Stimulated activated CD8-positive, alpha-beta memory T cell treated with anti-CD3 and anti-CD28 coated beads, Interleukin-2, amount 100 ng/mL, for 1 hour (primary cell): ENCODE measurements at places on chromosomes 7 and 10.

DNA sequence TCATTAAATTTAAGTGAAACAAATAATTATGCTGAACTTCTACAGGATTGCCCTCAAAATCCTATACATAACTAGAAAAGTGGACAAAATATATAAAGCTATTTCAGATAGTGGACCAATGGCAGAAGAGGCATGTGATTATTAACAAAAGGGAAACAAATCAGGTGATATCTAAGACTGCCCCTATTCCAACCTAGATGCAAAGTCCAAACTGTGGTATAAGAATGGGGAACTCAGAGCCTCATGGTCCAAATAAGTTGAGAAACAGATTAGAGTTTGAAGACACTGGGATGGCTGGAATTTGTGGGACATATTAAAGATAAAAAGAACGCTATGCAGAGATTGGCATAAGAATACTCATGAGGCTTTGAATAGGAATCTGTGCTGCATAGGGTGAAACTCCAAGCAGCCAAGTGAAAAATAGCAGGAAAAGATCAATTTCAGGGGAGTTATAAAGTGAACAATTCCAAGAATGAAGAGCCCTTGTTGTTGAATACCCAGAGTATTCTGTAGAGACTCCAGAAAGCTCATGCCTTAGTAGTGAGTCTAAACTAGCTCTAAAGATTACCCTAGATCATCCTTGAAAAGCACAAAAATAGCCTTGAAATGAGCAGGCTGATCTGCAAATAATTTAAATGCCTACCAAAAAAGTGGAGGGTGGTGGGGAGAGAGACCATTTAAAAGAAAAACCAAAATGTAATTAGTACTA, 152.4 kb downstream of the IMMP2L start:
- no peak for DNase-seq

DNA sequence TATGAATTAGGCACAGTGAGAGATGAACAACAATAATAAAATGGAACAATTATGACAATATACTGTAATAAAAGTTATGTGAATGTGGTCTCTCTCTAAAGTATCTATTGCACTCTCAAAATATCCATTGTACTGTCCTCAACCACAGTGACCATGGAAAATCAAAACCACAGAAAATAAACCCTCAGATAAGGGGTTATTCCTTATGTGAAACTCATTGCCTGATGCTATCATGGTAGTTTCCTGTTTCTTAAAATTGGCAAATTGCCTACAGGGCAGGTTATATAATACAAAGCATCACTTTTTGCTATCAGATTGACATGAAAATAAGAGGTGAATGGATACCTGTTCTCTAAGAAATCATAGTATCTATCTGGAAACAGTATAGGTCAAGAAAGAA, 3.8 kb downstream of the MCM10 start:
- no peak for DNase-seq

DNA sequence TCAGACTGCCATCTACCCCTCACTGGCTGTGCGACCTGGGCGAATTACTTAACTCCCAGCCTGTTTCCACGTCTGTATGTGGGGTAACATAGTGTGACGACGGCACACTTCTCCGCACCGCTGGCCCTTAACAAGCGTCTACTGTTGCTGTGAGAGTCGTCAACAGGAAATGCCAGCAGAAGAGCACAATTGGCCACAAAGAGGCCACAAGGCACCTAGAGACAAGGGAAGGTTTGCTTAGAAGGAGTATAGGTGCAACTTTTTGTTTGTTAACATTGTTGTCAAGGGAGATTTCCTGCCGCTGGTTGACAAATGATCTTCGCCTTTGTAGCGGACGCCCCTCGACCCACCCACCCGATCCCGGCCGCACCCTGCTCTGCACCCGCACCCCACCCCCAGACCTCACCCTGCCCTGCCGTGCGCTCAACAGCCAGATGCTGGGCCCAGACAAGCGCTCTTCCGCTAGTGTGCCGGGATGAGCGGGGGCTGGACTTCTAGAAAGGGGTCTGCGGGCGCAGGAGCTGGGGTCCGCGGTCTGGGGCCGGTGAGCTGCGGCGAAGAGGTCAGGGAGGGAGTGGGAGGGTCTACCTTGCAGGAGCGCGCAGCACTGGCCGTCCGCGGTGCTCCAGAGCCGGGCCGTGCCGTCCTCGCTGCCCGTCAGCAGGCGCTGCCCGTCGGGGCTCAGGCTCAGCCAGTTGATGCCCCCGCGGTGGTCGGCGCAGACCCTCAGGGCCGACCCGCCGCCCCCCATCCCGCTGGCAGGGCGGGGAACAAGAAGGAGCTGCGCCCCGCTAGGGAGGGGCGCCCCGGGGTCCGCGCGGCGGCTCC, 785 bp downstream of the WDR86 start:
- DNase-seq: peak; percentile 41

GRCh38 chr7:44415510-44415909, 74.9 kb downstream of the NUDCD3 start:
- no peak for DNase-seq

DNA sequence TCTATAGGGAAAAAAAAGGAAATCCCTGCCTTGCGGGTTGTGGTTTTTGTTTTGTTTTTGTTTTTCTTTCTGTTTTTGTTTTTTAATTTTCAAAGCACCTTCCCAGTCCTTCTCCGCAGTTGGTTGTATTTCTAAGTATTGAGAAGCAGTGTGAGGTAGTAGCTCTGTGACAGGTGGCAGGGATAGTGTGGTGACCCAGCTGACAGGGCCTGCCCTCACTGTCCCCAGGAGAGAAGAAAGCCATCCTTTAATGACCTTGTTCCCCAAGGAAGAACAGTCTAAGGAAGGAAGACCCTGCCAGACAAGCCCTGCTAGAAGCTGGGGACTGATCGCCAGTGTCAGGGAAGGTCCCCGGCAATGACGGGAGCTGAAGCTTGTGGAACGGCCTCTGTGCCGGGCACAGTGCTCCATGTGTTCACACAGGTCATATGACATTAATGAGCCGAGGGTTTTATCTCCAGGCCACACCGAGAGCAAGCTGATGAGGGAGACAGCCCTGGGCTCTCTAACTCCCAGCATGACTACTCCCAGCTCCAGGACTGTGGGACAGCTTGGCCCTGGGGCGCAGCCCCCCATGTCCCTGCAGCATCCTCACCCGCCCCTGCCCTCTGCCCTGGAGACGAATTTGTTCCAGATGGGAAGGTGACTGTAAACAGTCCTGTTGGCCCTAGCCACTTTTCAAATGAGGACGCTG, 69.0 kb upstream of the LRRC18 start:
- DNase-seq: no peak

GRCh38 chr7:96174812-96175211, 147.1 kb downstream of the SLC25A13 start:
- no peak for DNase-seq

DNA sequence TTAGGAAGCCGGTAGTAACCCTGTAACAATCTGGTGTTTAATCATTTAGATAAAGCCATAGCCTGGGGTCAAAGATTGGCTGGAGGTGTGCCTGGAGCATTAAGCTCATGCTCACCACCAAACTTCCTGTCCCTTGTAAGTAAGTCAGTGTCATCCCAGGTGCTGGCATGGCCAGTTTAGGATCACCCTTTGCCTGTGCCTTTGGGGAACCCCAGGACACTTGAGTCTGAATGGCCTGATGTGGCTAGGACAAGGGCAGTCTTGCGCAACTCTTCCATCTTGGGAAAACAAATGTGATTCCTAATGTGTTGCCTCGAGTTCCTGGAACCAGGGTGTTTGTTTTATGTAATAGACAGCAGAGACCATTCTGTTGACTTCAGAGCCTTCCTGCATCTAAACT, 154.8 kb downstream of the GRK5 start:
- no peak for DNase-seq

GRCh38 chr10:84511106-84511505, 182.7 kb downstream of the CCSER2 start:
- no peak for DNase-seq

GRCh38 chr7:126792521-126792920, 460.2 kb downstream of the GRM8 start:
- DNase-seq: no peak

DNA sequence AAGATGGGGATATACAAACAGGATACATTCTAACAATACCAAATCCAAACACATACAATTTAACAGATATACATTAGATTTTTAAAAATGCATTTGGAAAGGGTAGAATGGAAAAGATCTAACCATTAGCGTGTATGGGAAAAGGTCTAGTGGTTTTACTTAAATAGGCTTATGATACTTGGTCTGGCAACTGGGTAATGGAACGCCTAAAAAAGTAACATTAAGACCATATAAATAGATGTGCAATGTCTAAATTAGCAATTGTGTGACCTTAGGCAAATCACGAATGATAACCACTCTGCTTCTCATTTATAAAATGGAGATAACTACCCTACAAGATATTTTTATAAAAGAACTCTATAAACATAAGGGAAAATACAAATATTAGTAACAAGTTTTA, 135.2 kb downstream of the CNOT4 start:
- no peak for DNase-seq

DNA sequence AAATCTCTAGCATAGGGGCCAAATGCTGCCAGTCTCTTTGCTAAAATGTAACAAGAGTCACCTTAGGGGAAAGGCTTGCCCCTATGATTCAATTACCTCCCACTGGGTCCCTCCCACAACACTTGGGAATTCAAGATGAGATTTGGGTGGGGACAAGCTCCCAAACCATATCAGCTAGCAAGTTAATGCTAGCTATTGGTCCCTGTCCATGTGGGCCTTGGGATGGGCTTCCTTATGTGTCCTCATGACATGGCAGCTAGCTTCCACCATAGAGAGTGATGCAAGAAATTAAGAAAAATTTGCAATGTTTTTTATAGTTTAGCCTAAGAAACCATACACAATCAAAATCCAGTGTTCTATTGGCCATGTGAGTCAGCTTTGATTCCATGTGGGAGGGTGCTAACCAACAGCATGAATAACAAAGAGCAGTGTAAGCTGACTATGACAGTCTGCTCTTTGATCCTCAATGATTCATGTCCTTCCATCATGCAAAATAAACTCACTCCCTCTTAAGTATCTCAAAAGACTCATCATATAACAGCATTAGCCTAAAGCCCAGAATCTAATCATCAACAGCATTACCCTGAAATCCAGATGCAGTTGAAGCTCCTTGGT, 21.7 kb upstream of the ZNF365 start:
- no peak for DNase-seq

DNA sequence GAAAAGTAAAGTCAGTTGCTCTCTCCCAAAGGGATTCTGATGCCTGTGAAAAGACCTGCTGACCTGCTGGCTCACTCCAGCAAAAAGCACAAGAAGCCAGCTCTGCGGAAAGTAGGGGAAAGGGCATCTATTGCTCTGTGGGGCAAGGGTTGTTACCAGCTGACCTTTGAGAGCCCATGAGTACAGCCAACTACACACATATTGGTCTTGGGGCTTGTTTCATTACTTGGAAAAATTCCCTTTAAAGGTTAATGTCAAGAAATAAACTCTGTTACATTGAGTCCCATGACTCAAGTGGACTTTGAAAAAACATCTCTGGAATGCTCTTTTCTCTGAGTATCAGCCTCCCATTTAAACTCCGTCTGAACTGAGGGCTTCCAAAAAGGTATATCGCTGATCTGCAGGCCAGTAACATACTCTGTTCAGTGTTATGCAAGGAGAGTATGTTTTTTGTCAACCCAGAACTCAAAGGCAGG, 53.2 kb downstream of the PANK1 start:
- DNase-seq: no peak

DNA sequence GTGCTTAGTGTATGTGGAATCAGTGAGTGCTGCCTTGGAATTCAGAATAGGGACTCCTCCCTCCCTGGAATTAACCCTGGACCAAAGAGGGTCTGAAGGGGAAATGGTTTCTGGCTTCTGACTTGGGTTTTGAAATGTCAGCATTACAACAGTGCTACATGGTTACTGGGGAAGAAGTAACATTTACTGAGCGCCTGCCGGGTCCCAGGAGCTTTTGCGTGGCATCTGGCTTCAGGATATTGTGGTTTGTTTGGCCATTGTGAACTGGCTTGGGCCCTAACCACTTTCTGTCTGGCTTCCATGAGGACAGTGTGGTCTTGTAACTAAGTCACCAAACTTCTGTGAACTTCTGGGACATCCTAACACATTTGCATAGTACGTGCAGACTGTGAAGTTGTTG, 21.3 kb downstream of the TSPAN15 start:
- no peak for DNase-seq

DNA sequence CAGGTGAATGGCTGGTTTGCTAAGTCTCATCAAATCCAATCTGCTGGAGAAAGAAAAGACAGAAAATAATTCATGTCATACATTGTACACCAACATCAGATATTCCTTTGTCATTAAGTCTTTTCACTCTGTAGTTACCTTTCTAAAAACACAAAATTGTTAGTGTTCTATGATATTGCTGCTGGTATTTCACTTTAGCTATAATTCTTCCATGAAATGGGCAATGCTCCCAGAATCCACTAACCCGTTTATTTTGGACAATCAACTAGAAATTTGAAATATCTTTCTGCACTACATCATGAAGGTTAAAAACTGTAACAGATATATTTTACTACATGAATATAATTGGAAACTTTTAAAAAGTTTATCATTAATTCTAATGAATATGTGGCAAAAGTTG, 181.3 kb downstream of the C7orf25 start:
- no peak for DNase-seq

DNA sequence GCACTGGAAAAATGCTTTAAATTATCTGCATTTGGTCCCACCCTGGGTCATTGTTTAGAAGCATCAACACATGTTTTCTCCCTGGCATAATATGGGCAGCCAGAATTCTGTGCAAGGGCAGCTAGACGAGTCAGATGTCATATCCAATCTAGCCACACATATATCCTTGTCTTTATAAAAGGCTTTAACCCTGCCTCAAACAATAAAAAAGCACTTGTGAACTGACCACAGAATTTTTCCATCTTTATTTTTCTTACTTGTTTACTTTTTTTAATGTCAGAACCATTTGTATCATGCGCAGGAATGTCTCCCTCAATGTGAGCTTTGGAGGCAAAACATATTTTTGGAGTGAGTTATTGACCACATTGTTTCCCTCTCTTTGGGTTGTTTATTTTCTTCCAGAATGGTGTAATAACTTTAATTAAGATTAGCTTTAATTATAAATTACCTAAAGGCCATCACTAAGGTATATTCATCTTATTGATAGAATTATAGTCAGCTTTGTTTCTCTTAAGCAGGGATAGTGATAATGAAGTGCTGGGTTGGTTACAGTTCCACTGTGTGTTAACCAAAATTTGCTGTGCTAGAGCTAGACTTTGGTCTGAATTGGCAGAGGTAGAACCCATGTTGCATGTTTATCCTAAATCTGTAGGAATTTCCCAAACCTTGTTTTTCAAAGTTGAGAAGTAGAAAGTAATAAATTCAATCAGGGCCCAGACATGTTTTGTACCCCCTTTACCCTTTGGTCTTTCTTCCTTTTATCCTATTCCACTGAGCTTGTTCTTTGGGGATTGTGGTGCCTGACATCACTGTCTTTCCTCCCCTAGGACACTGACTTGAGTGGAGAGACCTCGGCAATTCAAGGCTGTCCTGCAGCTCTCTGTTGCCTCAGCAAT, 1078.4 kb downstream of the KCNMA1 start:
- no peak for DNase-seq
